Astrocyte of the cerebellum (primary cell): ENCODE measurements at places on chromosomes 2 and 18.

GRCh38 chr2:202135091-202135874 is 62.2 kb downstream of the KIAA2012 start:
- peak; percentile 100 for DNase-seq

DNA sequence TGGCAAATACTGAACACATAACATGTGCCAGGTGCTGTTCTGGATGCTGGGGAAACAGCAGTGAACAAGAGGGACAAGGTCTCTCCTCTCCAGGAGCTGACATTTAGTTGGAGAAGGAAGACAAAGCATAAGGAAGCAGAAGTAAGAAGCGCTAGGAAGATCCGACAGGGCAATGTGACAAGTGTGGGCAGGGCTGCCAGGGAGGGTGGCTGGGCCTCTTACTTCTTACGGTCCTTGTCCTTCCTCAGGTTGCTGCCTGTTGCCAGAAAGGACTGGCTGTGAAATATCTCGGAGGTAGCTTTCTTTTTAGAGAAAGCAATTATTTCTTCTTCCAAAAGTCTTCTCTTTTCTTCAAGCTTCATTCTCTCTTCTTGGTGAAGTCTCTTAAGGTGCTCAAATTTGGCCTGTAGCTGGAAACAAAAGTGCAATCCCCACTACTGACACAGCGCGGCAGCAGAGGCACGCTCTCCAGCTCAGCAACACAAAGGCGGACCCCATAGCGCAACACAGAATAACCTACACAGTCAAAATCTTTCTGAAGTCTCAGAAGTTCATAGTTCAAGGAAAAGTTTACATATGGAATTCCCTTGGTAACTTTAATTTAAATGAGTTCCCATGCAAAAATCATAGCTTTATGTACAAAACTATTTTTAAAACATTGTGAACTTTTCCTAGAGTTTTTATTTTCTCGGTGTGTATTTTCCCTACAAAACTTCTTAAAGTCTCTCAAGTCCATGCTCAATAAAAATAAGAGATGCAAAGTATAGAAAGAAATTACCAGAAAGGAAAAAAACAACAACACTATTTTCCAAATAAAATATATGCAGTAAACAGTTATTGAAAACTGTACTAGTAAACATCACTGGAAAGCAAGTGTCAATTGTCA is 67.7 kb downstream of the SEPTIN10 start:
- peak; percentile 41 for DNase-seq

GRCh38 chr2:68258851-68259250 is 6.5 kb upstream of the PPP3R1 start:
- no peak for DNase-seq

GRCh38 chr18:53798516-53798915 is 426.0 kb downstream of the MBD2 start:
- no peak for DNase-seq

DNA sequence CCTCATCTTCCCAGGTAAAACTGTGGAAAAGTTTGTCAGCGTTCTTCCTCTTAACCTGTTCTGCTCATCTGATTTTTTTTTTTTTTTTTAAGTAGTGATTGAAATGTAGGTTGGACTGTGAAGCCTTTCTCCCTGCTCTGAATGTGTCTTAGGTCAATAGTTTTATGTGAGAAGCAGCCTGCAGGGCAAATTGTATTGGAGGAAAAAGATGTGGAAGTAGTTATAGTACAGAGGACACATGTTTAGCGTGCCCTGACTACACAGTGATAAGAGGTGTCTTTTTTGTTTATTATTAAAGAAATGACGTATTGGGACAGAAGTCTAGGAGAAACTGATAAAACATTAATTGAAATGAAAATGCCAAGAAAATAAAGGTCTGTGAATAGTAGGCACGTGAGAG is 1.5 kb downstream of the MTA3 start:
- DNase-seq = no peak

- no peak for DNase-seq
Measured at GRCh38 chr18:63298400-63299365, 20.9 kb downstream of the BCL2 start.

DNA sequence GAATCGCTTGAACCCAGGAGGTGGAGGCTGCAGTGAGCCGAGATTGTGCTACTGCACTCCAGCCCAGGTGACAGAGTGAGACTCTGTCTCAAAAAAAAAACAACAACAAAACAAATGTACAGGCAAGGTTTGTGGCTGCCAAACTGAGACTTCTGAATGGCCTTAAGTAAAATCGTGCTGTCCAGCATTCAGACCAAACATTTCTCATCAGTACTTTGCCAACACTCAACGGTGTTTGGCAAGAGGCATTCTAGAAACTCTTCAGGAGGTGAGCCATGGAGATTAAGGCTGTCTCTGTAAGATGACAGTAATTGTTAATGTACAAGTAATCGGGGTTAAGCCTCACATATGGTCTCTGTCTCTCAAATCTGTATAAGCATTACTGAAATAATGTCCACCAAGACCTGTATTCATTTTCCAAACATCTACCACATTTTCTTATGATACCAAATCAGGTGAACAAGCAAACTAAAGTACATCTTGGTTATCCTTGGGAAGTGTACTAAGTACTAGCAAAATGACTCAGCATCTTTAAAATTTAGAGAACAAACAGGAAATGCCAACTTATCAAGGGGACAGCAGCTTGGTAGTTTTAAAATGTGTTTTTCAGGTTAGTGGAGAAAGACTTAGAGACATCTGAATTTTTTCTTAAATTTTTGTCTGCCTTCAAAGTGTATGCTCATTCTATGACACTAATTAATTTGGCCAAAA is 29.3 kb downstream of the SERPINE2 start:
- DNase-seq = peak; percentile 13

DNA sequence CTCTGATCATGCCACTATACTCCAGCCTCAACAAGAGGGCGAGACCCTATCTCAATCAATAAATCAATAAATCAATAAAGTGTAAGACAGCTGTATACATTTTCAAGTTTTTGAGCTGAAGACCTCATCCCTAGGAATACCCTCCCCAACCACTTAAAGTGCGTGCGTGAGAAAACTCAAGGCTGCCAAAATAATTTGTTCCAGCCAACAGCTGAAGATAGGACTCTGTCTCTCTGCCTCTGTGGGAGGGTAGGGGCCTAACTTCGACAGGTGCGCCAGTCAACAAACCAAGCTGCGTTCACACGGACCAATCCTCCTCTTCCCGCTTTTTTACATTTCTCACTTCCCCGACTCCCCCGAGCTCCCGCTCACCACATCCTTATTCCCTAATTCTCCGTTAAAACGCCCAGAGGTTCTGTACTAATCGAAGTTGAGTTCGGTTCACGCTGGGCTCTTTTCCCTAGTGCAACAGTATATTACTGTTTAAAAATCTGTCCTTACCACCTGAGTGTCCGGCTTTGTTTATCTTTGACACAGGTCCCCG is 618 bp downstream of the POLR2D start:
- DNase-seq = no peak

DNA sequence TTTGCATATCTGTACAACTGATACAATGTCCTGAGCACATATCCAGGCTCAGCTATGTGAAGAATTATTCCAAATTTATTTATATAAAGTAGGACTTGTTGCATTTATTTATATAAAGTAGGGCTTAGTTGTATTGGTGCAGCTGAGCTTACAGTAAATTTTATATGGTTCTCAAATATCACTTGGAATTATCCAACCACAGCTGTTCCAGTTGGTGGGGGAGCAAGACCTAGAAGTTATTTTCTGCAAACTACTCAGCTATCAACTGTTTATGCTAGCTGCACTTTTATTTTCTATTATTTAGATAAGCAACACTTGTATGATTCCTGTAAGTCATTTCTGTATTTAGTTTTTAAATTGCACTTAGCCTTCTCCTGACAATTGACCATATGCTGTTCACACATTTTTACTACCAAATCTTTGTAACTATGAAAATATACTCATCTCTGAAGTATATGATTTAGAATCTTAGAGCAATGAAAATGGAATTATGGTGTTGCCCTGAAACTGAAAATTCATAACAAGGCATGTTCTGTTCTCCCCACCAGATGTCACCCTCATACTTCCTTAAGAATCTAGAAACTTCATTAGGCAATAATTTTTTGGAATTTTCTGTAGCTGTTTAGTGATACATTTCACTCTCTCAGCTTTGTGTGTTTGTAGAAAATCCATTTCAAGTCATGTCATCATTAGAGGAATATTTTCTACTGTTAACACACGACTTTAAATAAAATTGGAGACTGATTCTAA is 157.0 kb upstream of the CBLN2 start:
- DNase-seq = peak; percentile 11

- DNase-seq = peak; percentile 66
Measured at GRCh38 chr2:213232649-213233437, 51.4 kb upstream of the SPAG16 start.

- no peak for DNase-seq
Measured at GRCh38 chr18:77043541-77044280, 88.9 kb downstream of the MBP start.

DNA sequence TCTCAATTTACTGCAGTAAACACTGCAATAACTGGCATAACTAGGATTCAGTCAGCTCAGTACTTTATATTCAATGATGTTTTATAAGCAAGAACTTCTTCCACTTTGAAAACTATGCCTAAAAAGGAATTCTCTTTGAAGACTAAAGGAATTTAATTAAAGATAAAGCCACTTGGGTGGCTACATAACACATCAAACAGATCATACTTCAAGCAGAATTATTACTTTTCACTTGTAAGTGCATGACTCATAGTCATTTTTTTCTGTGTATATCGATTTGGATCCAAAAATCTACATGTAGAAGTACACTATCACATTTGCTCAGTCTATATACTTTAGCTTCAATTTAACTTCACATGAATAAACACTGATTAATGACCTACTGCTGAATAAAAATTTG is 4.0 kb downstream of the KANSL1L start:
- no peak for DNase-seq
